ENCODE measurements at places on chromosomes 13 and 19. TPM values are rescaled to one million over a fixed set of nuclear protein-coding genes. Genes with fewer than 3 reads are reported as not detected.
A peak's percentile ranks its signal among the peaks of the same experiment; 100 is the strongest.

GRCh38 chr13:34749046-34749445, 193.0 kb upstream of the NBEA start:
- DNase-seq: no peak

Gene KCNC3
- 27.2 TPM for polyA plus RNA-seq

DNA sequence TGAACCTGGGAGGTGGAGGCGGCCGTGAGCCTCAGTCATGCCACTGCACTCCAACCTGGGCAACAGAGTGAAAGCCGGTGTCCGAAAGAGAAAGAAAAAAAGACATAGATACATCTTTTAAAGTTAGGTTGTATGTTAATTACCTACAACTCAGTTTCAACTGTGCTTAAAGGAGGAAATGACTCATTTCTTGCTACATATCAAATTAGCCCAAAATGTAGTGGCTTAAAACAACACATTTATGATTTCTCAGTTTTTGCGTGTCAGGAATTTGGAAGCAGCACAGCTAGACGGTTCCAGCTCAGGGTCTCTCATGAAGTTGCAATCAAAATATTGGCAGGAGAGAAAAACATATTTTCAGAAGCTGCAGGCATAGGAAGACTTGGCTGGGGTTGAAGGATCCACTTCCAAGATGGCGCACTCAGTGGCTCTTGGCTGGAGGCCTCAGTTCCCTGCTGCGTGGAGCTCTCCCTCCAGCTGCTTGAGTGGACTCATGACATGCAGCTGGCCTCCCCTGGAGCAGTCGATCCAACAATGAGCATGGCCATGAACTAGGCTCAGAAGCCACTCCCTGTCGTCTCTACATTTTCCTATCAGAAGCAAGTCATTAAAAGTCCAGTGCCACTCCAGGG, 7.1 kb downstream of the LDLR start:
- no peak for DNase-seq

- DNase-seq: no peak
Observed at GRCh38 chr19:14475251-14476073, at the start of gene PTGER1. PTGER1 (minus strand) TSS chr19:14475354; CDS start chr19:14474320, 1,034 bp downstream.

Gene IRF2BP1
- polyA plus RNA-seq: 15.8 TPM

Gene CATSPERD
- not detected for polyA plus RNA-seq

Gene IGFL1
- polyA plus RNA-seq: not detected

DNA sequence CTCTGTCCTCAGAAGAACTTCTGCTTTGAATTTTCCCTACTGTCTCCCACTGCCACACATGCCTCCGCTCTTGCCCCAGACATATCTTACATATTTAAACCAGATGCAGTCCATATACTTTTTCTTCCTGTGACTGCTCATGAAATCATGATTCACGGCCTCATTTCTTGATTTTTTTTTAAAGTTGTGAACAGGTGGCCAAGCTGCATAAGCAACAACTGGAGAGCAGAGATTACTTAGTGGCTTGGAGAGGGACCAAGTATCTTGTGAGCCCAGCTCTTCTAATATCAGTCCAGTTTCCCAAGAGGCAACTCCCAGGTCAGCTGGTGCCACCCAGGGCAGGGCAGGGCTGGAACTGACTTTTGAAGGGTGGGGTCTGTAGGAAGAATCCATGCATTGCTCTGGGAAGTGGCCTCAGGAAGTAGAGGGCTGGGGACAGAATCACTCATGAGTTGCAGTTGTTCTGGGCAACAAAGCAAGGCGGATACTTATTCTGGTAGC, 152.4 kb downstream of the LMO7 start:
- no peak for DNase-seq

- DNase-seq: no peak
Observed at GRCh38 chr19:1969176-1970002, 28.4 kb downstream of the CSNK1G2 start.

Gene KLK14
- 0.14 TPM for polyA plus RNA-seq

DNA sequence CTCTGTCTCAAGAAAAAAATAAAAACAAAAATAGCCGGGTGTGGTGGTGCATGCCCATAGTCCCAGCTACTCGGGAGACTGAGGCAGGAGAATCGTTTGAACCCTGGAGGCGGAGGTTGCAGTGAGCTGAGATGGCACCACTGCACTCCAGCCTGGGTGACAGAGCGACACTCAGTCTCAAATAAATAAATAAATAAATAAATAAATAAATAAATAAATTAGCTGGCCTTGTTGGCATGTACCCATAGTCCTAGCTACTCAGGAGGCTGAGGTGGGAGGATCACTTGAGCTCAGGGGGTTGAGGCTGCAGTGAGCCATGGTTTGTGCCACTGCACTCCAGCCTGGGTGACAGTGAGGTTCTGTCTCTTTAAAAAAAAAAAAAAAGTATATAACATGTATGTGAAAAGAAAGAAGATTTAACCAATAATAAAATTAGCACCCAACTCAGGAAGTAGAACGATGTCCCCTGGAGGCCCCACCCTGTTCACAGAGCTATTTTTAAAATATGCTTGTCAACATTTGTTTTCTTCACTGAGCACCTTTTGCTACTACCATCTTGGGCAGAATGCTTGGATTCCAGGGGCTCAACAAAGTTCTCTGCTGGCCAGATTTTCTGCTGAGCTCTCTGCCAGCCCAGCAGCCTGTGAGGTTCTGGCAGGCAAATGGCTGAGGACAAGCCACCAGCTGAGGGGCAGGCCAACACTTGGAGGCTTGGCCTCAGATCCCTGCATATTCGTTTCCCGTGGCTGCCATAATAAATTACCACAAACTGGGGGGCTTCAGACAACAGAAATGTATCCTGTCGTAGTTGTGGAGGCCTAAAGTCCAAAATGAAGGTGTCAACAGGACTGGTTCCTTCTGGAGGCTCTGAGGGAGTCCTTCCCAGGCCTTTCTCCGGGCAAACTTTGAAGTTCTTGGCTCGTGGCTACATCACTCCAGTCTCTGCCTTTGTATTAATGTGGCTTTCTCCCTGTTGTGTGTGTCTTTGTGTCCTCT, 5.2 kb downstream of the SLC25A42 start:
- DNase-seq: no peak

Gene DLL3
- polyA plus RNA-seq: 0.61 TPM

DNA sequence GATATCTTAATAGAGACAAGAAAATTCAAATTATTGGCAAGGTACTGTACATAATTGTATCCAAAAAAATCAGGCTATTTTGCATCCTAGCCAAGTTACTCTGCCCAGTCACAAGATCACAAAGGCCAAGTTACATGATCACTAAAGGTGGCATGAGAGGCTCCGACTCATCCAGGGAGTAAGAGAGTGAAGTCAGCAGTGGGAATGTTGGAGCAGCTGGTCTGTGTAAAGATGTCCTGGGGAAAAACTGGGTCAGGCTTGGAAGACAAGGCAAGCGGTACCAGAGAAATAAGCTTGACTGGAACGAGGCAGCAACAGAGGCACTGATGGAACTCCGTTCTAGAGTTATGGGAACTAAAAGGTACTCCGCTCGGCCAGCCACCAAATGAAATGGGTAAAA, 50.2 kb upstream of the PSG2 start:
- DNase-seq: no peak

Gene SH2D3A
- 5.0 TPM for polyA plus RNA-seq

DNA sequence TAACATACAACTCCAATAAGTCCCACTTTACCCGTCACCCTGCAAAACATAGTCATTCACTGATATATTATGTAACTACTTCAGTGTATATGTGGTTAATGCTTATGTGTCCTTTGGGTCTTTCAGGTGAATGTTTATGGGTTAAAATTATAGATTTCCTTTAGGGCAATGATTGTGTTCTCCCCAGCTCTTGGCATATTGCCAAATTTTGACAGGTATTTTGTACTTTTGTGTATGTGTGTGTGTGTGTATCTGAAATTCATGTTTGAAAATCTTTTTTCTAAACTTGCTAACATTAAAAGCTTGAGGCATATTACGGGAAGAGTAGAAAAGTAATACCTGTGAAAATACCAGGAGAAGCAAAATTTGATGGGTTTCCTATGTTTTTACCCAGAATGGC, 8.2 kb downstream of the CDK8 start:
- no peak for DNase-seq

GRCh38 chr19:35495107-35496064, 5.1 kb upstream of the KRTDAP start:
- peak; percentile 21 for DNase-seq

DNA sequence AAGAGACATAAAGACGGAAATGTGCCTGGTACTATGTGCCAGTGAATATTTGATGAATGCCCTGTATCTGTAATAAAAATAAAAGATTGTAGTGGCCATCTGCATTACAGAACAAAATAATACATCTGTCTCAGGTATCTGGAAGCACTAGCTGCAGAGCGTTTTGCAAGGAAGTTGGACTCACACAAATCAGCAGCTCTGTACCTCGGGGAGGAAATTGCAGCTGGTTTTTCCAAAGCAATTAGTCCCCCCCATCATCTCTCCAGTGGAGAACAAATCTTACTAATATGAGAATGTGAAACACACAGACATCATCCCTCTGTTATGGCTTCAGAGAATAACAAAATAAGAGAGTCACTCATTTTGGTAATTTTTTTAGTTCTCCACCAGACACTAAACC, 245.3 kb downstream of the ITGBL1 start:
- no peak for DNase-seq

Gene ANGPTL4
- 1.7 TPM for polyA plus RNA-seq

Data from right renal cortex interstitium (tissue), 3 donors.